ENCODE measurements at places on chromosomes 13 and 19.

DNA sequence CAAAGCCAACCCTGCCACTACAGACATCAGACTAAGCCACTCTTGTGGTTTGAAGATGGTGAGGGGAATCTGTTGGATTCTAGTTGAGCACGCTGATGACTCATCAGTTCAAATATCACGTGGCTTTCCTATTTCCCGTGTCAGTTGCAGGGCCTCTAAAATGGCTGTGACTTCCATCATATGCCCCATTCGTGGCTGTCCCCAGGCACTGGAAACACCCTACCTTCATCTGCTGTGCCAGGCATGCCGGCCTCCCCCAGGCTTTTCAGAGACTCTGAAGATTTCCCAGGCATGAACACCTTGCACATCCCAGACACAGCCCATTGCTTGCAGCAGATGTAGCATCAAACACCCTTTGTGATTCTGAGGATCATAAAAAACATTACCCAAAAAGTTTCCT lies 659.9 kb downstream of the UQCRFS1 start:
- H3K4me3 ChIP-seq = no peak overlapping the region
- H3K27me3 ChIP-seq = no peaks in the 10 kb centered on the region
- H3K27ac ChIP-seq = no peak overlapping the region
- no peak for DNase-seq
- H3K4me1 ChIP-seq = no peaks in the 10 kb centered on the region
- H3K36me3 ChIP-seq = no peaks in the 10 kb centered on the region

DNA sequence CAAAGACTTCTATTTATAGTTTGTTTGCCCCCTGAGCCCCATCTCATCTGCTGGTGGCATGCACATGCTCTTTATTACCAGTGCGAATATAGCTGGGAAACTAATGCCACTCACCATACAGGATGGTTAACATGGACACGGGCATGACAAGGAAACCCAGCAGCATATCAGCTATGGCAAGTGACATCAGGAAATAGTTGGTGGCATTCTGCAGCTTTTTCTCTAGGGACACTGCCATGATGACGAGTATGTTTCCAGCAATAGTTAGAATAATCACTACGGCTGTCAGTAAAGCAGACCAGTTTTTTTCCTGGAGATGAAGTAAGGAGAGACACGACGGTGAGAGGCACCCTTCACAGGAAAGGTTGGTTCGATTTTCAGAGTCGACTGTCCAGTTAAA lies 1.5 kb downstream of the HTR2A start:
- peaks cover 14% of the 10 kb centered on the region for H3K4me1 ChIP-seq

DNA sequence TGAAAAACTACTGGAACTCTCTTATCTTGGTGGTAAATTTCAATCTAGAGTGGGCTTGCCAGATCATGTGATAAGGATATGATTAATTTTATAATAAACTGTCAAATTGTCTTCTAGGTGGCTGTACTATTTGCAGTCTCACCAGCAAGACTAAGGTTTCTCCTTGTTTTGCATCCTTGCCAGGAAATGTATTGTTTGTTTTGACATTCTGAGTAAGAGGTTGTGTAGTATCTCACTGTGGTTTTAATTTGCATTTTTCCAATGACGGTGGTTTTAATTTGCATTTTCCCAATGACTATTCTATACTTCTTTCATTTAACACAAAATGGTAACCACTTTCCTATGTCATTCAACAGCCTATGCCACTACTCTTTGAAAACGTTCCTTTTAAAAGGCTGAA lies 2.0 kb downstream of the CAB39L start:
- no peak overlapping the region for H3K4me3 ChIP-seq
- no peaks in the 10 kb centered on the region for H3K27me3 ChIP-seq
- no peak overlapping the region for H3K27ac ChIP-seq

- H3K36me3 ChIP-seq = no peaks in the 10 kb centered on the region
- no peaks in the 10 kb centered on the region for H3K27me3 ChIP-seq
- no peak overlapping the region for H3K27ac ChIP-seq
- DNase-seq = no peak
Measured at GRCh38 chr13:23848019-23848418, 41.2 kb downstream of the MIPEP start.

DNA sequence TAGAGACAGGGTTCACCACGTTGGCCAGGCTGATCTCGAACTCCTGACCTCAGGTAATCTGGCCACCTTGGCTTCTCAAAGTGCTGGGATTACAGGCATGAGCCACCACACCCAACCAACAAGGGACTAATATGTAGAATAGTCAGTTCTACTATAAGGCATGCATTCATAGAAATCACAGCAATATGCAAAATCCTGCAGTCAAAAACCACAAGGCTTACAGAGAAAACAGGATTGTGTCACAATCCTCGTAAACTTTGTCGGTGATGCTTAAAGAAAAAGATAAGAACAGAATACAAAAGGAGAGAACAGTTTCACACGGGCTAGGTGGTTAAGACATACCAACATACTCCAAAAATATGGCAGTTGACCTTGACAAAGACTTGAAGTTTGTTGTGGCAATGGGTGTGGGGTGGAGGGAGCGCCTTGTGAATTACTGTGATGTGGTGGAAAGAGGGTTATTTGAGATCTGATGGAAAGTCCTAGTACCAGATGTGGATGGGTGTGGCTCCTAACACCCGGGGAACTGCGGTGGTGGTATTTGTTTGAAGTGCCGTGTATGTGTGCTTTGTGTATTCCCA lies 12.4 kb downstream of the NOSIP start:
- H3K27ac ChIP-seq = peak overlapping the region; percentile 15
- H3K36me3 ChIP-seq = no peaks in the 10 kb centered on the region
- H3K4me1 ChIP-seq = peaks cover 42% of the 10 kb centered on the region
- no peak for DNase-seq

DNA sequence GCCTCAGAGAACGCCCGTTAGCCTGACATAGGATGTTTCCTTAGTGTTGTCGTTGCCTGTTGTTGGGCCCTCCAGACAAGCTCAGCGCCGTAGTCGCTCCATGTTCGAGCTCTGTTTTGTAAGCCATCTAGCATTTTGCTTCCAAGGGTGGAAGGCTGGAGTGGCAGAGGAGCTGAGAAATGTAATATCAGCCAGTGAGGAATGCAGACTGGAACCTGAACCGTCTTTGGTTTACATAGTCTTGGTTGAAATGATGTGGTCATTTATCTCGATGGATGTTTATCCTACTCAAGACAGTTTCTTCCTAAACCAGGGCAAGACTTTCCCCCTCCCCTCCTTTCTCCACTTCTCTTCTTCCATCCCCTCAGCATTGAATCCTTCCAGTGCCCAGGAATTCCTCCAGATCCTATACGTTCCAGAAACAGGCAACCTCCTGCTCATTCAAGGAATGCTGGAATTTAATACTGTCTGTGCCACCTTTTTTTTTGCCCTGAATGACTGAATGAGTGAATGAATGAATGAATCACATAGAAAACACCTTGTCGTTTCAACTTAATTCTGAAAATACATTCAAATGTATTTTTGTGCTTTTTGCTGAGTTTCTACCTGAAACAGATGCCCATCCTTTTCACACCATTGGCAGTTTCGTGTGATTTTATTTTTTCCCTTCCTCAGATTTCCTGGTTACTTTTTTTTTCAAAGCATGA lies 109.5 kb upstream of the MBNL2 start:
- H3K27me3 ChIP-seq = no peaks in the 10 kb centered on the region
- H3K27ac ChIP-seq = no peak overlapping the region
- peaks cover 26% of the 10 kb centered on the region for H3K4me1 ChIP-seq
- no peaks in the 10 kb centered on the region for H3K36me3 ChIP-seq
- H3K4me3 ChIP-seq = no peak overlapping the region

DNA sequence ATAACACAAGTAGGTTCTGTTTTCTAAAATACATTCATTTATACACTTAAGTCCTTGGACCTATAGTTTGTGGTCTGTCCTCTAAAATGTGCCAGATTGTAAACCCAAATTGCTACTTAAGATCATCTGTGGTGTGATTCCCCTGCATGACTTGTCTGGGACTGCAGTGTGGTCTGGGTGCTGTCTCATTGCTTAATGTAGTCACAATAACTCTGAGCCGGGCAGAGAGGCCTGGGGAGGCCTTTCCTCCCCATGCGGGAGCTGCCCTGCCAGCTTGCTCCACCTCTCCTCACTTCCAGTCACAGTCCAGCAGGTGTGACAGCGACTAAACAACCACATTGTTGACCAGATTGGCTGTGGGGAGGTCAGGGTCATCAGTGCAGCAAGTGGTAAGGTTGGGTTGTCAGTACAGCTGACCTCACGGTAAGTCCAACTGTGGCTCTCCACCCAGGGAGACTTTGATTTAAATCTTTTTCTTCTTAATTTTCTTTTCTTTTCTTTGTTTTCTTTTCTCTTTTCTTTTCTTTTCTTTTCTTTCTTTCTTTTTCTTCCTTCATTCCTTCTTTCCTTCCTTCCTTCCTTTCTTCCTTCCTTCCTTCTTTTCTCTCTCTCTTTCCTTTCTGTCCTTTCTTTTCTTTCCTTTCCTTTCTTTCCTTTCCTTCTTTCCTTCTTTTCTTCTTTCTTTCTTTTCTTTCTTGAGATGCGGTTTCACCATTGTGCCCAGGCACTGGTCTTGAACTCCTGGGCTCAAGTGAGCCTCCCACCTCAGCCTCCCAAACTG lies 4.4 kb upstream of the TUBA3C start:
- H3K4me3 ChIP-seq = no peak overlapping the region
- no peaks in the 10 kb centered on the region for H3K4me1 ChIP-seq
- H3K27me3 ChIP-seq = no peaks in the 10 kb centered on the region

GRCh38 chr13:23418776-23419683 lies 14.5 kb downstream of the SACS start:
- H3K27me3 ChIP-seq = no peaks in the 10 kb centered on the region
- no peaks in the 10 kb centered on the region for H3K36me3 ChIP-seq
- no peaks in the 10 kb centered on the region for H3K4me1 ChIP-seq

DNA sequence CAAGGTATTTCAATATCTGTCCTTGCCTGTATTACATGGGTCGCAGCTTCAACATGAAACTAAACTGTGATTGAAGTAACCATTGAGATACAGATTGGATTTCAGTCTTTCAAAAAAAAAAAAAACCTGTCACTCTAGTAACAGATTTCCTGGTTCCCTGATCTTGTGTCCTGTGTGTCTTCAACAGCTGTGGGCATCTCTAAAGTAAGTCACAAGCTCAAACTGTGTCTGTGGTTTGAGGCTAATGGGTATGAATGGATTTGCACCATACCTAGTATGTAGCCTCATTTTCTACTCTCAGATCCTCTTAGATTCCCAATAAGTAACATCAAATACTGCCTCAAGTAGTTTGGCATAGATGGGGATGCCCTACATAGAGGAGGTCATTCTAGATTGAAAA lies 300.1 kb downstream of the COG6 start:
- no peaks in the 10 kb centered on the region for H3K27me3 ChIP-seq
- no peak overlapping the region for H3K27ac ChIP-seq
- no peak overlapping the region for H3K4me3 ChIP-seq
- DNase-seq = no peak
- H3K4me1 ChIP-seq = peaks cover 12% of the 10 kb centered on the region

GRCh38 chr19:38022791-38023670 lies 116.0 kb downstream of the SIPA1L3 start:
- H3K27me3 ChIP-seq = no peaks in the 10 kb centered on the region
- H3K36me3 ChIP-seq = no peaks in the 10 kb centered on the region
- no peak for DNase-seq
- no peak overlapping the region for H3K4me3 ChIP-seq
- no peak overlapping the region for H3K27ac ChIP-seq
- peaks cover 9% of the 10 kb centered on the region for H3K4me1 ChIP-seq

DNA sequence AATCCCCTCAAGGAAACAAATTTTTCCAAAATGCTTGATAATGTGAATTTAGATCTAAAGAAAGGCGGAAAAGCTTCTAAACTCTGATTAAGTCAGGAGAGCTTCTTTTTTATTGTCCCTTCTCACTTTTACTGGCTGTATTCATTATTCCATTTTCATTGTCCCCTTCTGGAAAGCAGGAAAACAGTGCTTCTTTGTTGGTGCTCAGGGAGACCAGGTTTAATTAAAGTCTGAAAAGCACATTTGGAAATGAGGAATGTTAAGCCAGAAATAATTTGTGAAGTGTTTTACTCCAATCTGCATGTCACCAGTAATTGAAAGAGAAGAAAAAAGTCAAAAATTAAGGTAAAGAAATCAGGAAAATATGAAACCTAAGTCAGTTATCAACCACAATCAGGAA lies 43.5 kb upstream of the TSC22D1 start:
- no peaks in the 10 kb centered on the region for H3K4me1 ChIP-seq
- H3K27me3 ChIP-seq = no peaks in the 10 kb centered on the region
- no peak overlapping the region for H3K27ac ChIP-seq
- no peak overlapping the region for H3K4me3 ChIP-seq

DNA sequence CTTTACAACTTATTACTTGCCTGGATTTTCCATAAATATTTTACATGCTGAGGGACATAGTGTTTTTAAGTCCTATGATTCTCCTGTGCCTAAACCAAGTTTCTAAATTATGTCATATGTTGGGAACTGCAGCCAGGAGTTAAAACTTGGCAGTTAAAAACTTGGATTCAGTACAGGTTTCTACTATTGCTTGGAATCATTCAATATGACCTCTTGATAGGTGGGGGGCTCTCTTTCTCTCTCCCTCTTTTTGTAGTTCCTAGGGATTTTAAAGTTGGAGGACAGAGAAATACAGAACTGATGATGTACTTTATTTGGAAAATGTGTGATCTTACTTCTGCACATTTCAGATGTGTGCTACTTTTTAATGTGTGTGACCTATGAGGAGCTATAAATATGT lies 4.7 kb downstream of the CSNK1A1L start:
- no peak overlapping the region for H3K4me3 ChIP-seq
- H3K4me1 ChIP-seq = no peaks in the 10 kb centered on the region
- no peak for DNase-seq
- no peaks in the 10 kb centered on the region for H3K27me3 ChIP-seq

All from vagina (tissue), 2 donors.